ENCODE measurements at places on chromosomes 1 and 21. TPM values are rescaled to one million over a fixed set of nuclear protein-coding genes. Genes with fewer than 3 reads are reported as not detected.
A peak's percentile ranks its signal among the peaks of the same experiment; 100 is the strongest.

GMEB1 gene
- 31.7 TPM for total RNA-seq

DNAJC28 gene
- total RNA-seq = 1.5 TPM

SPRR2A gene
- not detected for total RNA-seq

CLDN14 gene
- not detected for total RNA-seq

DCST1 gene
- not detected for total RNA-seq

XCL2 gene
- total RNA-seq = 15.4 TPM

DNA sequence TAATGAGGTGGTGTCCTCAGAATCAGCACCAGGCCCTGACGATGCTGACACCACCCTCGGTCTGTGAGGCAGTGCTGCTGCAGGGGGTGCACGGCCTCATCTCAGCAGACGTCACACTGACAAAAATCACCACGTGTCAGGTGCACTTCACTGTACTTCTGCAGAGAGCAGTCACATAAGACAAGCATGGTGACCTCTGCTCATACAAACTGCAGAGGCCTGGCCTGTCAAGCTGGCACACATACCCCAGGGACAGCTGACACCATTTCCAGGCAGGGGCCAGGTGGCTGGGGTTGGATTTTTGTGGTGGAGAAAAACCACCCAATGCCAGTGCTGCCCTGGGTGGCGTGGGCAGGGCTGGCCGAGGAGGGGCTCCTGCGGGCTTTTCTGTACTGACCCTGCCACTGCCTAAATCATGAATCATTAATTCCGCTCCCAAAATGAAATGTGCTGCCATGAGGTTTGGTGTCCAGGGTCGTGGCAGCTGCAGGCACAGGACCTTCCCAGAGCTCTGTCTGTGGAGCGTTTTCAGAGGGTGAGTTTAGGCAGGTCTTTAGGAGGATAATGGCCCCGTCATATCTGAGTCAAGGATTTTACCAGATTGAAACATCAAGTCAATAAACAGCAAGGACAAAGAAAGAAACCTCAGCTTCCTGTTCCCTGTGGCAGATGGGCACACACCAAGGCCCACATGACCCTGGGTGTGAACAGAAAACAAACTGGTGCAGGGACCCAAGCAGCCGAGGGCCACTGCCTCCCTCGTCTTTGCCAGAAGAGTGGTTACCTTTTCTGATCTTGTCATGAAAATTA lies 33.4 kb upstream of the GPR153 start:
- no peak overlapping the region for H3K4me3 ChIP-seq
- no peaks in the 10 kb centered on the region for H3K27me3 ChIP-seq
- DNase-seq = no peak
- no peak overlapping the region for H3K27ac ChIP-seq
- H3K36me3 ChIP-seq = peaks cover 8% of the 10 kb centered on the region

DNA sequence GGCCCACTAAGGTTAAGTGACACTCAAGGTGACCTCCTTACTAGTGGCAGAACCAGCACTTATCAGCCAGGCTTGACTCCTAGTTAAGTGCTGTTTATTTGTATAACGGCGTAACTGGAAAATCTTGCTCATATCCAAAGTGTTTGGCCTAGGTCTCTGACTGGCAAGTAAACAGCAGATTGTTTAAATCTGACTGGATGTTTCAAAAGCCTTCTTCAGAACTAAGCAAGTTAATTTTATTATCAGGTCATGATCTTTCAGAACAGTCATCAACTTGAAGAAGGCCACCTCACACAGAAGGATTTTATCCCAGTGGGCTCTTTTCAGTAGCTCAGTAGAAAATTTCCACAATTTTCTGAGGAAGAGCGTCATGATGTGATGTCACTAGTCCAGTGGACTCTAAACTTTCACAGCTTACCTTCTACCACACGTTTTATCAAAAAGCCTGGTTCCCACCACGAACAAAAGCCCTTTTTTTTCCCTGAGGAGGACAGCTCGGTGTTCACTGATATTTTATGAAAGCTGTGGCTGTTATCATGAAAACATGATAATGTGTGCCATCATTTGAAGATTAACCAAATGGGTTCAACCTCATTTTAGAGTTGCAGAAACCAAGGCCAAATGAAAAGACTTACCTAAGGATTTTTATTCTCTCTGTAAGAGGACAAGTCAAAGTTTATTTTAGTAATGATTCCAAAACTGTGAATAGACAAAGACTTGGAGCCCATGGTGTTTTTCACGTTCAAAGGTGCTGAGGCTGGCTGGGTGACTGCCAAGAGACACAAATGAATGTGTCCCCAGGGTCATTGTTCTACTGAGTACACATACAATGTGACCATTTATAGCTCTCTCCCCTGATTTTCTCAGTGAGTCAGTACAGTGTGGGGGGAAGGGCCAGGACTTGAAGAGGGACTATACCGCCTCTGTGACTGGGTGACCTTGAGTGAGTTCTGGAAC lies 9.1 kb downstream of the SGIP1 start:
- no peak overlapping the region for H3K4me3 ChIP-seq
- no peak overlapping the region for H3K27ac ChIP-seq
- no peak for DNase-seq
- H3K36me3 ChIP-seq = no peaks in the 10 kb centered on the region
- H3K4me1 ChIP-seq = no peaks in the 10 kb centered on the region

DNA sequence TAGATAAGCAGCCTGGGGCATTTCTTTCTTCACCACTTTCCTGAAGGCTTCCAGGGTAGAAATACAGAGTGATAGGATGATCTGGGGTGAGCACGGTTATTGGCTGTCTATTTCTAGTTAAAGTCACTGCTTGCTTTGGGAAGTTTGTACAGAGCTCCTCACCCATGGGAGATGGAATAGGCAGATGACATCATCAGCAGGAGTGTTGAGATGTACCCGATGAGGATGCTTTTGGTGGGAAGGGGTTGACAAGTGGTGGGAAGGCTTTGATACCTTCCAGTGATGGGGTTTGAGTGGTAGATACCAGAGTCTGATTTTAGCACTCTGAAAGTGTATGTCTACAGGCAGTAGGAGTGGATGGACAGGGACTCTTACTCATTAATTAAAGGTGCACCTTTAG lies 112.6 kb downstream of the BRINP2 start:
- no peaks in the 10 kb centered on the region for H3K4me1 ChIP-seq
- no peak overlapping the region for H3K27ac ChIP-seq
- no peak overlapping the region for H3K4me3 ChIP-seq
- H3K36me3 ChIP-seq = no peaks in the 10 kb centered on the region

GRCh38 chr1:154416471-154417337 lies 11.6 kb downstream of the IL6R start:
- H3K27me3 ChIP-seq = peaks cover 4% of the 10 kb centered on the region
- H3K4me1 ChIP-seq = peaks cover 16% of the 10 kb centered on the region
- no peak overlapping the region for H3K4me3 ChIP-seq
- no peak overlapping the region for H3K27ac ChIP-seq
- no peaks in the 10 kb centered on the region for H3K36me3 ChIP-seq
- no peak for DNase-seq

- DNase-seq = peak; percentile 49
- H3K4me3 ChIP-seq = peak overlapping the region; percentile 77
- peaks cover 59% of the 10 kb centered on the region for H3K27me3 ChIP-seq
Measured at GRCh38 chr1:8025671-8026144, 401 bp downstream of the ERRFI1 start.

DNA sequence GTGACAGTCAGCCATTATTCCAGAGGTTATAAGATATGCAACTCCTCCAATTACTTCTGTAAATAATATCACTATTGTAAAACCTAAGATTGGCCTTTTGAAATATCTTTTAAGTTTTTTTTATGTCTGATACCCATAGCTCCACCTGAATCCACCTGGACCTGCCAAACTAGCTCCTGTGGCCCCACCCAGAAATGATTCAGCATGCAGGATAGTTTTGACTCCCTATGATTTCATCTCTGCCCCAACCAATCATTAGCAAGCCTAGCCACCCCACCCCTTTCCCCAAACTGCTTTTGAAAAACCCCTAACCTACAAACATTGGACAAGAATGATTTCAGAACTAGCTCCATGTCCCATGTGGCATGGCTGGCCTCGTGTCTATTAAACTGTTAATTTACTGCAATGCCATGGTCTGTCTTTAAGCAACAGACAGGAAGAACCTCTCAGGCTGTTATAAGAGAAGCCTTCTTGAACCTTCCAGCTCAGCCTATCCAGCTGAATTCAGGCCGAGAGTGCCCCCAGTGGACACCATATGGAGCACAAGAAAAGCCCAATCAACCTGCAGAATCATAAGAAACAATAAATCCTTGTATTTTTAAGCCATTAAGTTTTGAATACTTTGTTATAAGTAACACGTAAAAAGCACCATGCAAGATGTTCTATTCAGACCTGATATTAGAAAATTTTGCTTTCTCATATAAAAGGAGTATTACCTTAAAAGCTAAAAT lies 263.0 kb upstream of the ZRANB2 start:
- no peaks in the 10 kb centered on the region for H3K27me3 ChIP-seq
- no peak for DNase-seq
- H3K4me3 ChIP-seq = no peak overlapping the region
- H3K4me1 ChIP-seq = no peaks in the 10 kb centered on the region

GRCh38 chr1:154960446-154961136 lies 991 bp downstream of the PYGO2 start:
- H3K36me3 ChIP-seq = peaks cover 13% of the 10 kb centered on the region
- H3K27me3 ChIP-seq = no peaks in the 10 kb centered on the region
- no peak for DNase-seq
- peak overlapping the region; percentile 94 for H3K4me3 ChIP-seq
- H3K27ac ChIP-seq = peak overlapping the region; percentile 88
- H3K4me1 ChIP-seq = peaks cover 31% of the 10 kb centered on the region

DNA sequence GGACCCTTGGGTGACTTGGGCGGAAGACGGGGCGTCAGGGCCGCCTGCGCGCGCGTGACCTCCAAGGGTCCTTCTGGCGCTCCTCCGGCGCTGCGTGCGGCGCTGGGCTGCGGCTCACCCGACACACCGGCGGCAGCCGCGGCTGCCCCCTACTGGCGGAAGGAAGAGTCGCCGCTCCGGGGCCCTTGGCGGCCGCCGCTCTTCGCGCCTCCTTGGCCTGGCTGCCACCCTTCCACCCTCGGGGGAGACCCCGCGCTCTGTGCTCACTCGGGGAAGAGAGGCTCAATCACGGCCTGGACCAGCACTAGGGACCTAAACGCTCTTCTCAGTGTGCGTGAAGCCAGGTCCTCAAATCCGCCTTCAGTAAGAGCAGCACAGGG lies 89.7 kb downstream of the DMRTA2 start:
- DNase-seq = peak; percentile 73
- H3K36me3 ChIP-seq = no peaks in the 10 kb centered on the region
- no peaks in the 10 kb centered on the region for H3K4me1 ChIP-seq
- peak overlapping the region; percentile 38 for H3K4me3 ChIP-seq

DNA sequence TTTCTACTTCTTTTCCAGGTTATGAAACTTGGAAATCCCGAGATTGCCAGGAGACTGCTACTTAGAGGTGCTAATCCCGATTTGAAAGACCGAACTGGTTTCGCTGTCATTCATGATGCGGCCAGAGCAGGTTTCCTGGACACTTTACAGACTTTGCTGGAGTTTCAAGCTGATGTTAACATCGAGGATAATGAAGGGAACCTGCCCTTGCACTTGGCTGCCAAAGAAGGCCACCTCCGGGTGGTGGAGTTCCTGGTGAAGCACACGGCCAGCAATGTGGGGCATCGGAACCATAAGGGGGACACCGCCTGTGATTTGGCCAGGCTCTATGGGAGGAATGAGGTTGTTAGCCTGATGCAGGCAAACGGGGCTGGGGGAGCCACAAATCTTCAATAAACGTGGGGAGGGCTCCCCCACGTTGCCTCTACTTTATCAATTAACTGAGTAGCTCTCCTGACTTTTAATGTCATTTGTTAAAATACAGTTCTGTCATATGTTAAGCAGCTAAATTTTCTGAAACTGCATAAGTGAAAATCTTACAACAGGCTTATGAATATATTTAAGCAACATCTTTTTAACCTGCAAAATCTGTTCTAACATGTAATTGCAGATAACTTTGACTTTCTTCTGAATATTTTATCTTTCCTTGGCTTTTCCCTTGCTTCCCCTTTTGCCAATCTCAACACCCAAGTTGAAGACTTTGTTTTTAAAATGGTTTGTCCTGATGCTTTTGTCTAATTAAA lies 4.0 kb downstream of the CDKN2C start:
- no peak overlapping the region for H3K27ac ChIP-seq
- no peak overlapping the region for H3K4me3 ChIP-seq
- peaks cover 36% of the 10 kb centered on the region for H3K36me3 ChIP-seq
- no peak for DNase-seq

- peaks cover 8% of the 10 kb centered on the region for H3K36me3 ChIP-seq
- peak overlapping the region; percentile 95 for H3K27ac ChIP-seq
- peaks cover 48% of the 10 kb centered on the region for H3K4me1 ChIP-seq
- H3K27me3 ChIP-seq = no peaks in the 10 kb centered on the region
Measured at GRCh38 chr1:76267631-76268030, 193.1 kb downstream of the ST6GALNAC3 start.

- no peak overlapping the region for H3K27ac ChIP-seq
- no peak for DNase-seq
- no peak overlapping the region for H3K4me3 ChIP-seq
- H3K36me3 ChIP-seq = no peaks in the 10 kb centered on the region
- H3K27me3 ChIP-seq = peaks cover 3% of the 10 kb centered on the region
Measured at GRCh38 chr1:31510853-31511789, 65.2 kb upstream of the TINAGL1 start.

DNA sequence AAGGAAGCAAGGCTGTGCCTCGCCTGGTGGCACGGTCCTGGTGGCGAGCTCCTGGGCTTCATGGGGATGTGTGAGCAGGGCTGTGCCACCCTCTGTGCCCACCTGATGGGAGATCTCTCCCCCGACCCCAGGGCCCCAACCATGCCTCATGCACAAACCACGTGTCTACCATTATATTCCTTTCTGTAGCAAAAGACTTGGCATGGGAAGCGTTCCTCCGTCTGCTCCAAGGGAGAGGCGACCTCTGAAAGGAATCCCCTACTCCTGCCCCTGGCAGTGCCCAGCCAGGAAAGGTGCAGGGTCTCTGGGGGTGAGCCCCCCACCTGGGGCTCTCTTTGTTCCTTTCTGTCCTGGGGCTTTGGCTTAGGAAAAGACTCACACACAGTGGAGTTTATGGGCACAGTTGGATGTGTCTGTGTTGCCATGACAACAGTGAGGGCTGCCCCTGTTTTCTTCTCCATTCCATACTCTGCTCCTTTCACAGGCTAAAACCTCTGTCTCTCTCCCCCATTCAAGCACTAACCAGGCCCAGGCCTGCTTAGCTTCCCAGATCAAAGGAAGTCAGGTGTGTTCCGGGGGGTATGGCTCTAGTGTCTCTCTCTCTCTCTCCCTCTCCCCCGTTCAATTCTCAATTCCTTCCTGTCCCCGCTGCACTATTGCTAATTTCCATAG lies 21.4 kb upstream of the LRRN2 start:
- H3K27me3 ChIP-seq = no peaks in the 10 kb centered on the region
- H3K4me1 ChIP-seq = peaks cover 13% of the 10 kb centered on the region
- no peak for DNase-seq
- H3K27ac ChIP-seq = no peak overlapping the region
- no peaks in the 10 kb centered on the region for H3K36me3 ChIP-seq
- H3K4me3 ChIP-seq = peak overlapping the region; percentile 21
